Lower lobe of right lung (tissue), 2 donors: ENCODE measurements at places on chromosomes 6 and 20. TPM values are rescaled to one million over a fixed set of nuclear protein-coding genes. Genes with fewer than 3 reads are reported as not detected.

GRCh38 chr6:92667843-92668242, 751.5 kb downstream of the EPHA7 start:
- H3K4me1 ChIP-seq, result no peaks in the 10 kb centered on the region
- no peaks in the 10 kb centered on the region for H3K27me3 ChIP-seq
- no peak for DNase-seq
- no peak overlapping the region for H3K4me3 ChIP-seq
- no peaks in the 10 kb centered on the region for H3K36me3 ChIP-seq
- no peak overlapping the region for H3K27ac ChIP-seq

The RSPO3 gene
- total RNA-seq, result 8.0 TPM

GRCh38 chr6:6277413-6277812, 43.0 kb downstream of the F13A1 start:
- no peaks in the 10 kb centered on the region for H3K4me1 ChIP-seq
- H3K27me3 ChIP-seq, result no peaks in the 10 kb centered on the region
- H3K36me3 ChIP-seq, result no peaks in the 10 kb centered on the region

DNA sequence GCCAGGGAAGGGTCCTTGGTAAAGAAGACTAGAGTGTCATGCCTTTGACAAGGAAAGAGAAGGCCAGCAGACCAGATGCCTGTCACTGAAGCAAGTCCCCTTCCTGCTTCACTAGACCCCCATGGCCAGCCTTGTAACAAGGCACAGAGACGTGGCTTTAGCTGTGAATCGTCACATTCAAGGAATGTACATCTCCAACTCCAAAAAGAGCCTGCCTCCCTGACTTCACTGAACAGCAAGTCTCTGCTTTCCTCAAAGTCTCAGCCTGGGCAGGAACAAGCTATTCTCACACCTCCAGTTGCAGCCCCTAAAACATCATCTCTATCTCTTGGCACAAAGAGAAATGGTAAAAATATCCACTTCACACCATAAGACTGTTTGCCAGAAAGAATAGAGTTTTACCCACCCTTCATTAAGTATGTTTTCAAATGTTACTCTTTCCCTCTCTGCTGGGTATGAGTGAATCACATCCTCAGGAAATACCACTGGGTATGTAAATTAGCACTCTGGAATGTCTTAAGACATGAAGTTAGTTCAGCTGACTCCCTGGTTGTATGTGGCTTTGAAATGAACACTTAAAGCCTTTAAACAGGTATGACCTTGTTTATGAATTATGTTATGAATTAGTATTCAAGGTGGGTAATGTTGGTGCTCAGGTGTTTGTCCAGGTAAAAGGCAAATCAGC, 46.4 kb upstream of the NT5E start:
- no peak overlapping the region for H3K4me3 ChIP-seq
- H3K27ac ChIP-seq, result peak overlapping the region; percentile 48
- H3K4me1 ChIP-seq, result peaks cover 12% of the 10 kb centered on the region
- H3K36me3 ChIP-seq, result no peaks in the 10 kb centered on the region
- no peaks in the 10 kb centered on the region for H3K27me3 ChIP-seq

GRCh38 chr20:61328911-61329558, 77.0 kb downstream of the CDH4 start:
- H3K4me1 ChIP-seq, result no peaks in the 10 kb centered on the region
- H3K27me3 ChIP-seq, result no peaks in the 10 kb centered on the region
- H3K36me3 ChIP-seq, result no peaks in the 10 kb centered on the region
- H3K27ac ChIP-seq, result no peak overlapping the region

DNA sequence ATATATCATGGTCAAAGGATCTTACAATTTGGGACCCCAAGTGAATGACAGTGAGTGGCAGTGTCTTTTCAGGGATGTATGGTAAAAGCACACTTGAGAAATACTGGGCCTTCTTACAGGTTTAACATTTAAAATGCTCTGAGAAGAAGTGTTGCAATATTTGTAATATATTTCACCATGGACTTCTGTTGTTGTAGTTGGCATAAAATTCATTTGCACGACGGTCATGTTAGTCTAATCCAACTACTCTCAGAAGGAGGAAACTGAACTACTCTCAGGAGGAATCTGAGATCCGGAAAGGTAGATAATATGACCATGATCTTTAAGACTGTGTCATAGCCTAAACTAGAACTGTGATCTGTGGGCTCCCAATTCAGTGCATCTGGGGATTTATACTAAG, 700.1 kb downstream of the HDGFL1 start:
- DNase-seq, result no peak
- no peaks in the 10 kb centered on the region for H3K4me1 ChIP-seq
- H3K4me3 ChIP-seq, result no peak overlapping the region
- H3K36me3 ChIP-seq, result no peaks in the 10 kb centered on the region

The CD40 gene
- total RNA-seq, result 35.7 TPM

DNA sequence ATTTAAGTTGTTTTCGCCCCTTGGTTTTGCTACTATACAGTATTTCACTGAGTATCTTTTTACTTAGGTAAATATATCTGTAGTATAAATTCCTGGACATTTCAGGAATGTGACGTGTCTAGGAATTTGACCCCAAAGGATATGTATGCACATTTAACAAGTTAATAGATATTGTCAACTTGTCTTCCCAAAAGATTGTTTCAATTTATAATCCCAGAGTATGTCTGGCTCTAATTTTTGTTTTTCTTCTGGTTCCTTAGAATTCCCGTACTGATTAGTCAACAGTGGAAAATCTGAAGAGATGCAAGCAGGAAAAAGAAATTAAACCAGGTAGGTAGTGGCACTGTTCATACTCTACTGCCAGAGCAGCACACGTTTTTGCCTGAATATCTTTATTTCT, 7.2 kb downstream of the PKIG start:
- H3K27ac ChIP-seq, result no peak overlapping the region
- no peaks in the 10 kb centered on the region for H3K27me3 ChIP-seq
- DNase-seq, result no peak
- peaks cover 42% of the 10 kb centered on the region for H3K4me1 ChIP-seq

DNA sequence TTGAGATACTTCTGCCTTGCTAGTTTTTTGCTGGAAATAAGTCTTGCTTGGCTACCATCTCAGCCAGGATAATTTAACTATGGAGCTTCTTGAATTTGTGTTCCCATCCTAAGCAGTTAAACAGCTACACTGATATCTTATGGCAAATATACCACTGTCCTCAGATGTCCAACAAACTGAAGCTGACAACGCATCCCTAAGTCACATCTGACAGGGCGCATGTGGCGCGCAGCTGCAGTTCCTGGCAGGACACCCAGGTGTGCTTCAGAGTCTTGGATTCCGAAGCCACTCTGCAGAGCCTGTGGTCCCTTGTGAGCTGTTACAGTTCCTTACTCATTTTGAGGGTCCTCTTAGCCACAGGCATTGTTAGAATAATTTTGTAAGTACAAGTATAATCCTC, 127.9 kb downstream of the WDR27 start:
- no peaks in the 10 kb centered on the region for H3K27me3 ChIP-seq
- H3K36me3 ChIP-seq, result no peaks in the 10 kb centered on the region
- H3K4me3 ChIP-seq, result no peak overlapping the region
- DNase-seq, result no peak
- no peak overlapping the region for H3K27ac ChIP-seq

The PACRG gene
- total RNA-seq, result 5.5 TPM

- peaks cover 6% of the 10 kb centered on the region for H3K4me1 ChIP-seq
- no peak for DNase-seq
- H3K4me3 ChIP-seq, result peak overlapping the region; percentile 13
These were observed 108.7 kb downstream of the GPX5 start for GRCh38 chr6:28634411-28634760.

The RBBP8NL gene
- 2.0 TPM for total RNA-seq

The TFAP2D gene
- total RNA-seq, result not detected

DNA sequence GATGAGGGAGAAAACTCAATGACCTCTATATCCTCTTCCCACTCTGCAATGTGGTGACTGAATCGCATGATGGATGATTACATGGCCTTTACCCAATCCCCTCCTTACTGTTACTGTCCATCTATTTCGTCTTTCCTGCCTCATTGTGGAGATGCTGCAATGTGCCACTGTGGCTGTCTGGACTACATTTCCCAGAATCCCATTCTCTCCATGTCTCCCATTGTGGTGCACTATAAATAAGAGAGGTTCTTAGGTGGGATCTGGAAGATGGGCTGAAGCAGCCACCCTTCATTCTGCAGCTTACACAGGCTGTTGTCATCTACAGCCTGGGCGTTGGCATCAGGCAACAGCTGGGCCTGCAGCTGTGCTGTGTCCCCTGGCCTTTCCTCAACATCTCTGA, 233.6 kb downstream of the PRKN start:
- DNase-seq, result no peak
- H3K27ac ChIP-seq, result no peak overlapping the region
- H3K36me3 ChIP-seq, result no peaks in the 10 kb centered on the region
- H3K4me3 ChIP-seq, result no peak overlapping the region

- H3K27ac ChIP-seq, result no peak overlapping the region
- peaks cover 14% of the 10 kb centered on the region for H3K36me3 ChIP-seq
- no peak for DNase-seq
- H3K4me3 ChIP-seq, result no peak overlapping the region
- peaks cover 35% of the 10 kb centered on the region for H3K4me1 ChIP-seq
- H3K27me3 ChIP-seq, result no peaks in the 10 kb centered on the region
These were observed 324.9 kb downstream of the ZFAND3 start for GRCh38 chr6:38144365-38144945.

DNA sequence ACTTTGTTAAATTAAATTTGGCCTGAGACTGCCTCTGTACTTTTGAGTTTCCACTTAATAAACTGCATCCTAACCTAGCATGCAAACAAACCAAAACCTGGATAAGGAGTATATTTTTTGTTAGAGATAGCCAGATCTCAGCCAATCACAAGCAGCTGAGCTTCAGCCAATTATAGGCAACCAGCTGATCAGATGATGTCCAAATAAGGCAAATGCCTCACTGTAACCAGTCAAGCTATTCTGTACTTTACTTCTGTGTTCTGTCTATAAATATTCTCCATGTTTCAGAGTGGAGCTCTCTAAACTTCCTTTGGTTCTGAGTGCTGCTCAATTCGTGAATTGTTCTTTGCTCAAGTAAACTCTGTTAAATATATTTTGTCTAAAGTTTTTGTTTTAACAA, 194.6 kb upstream of the RGS17 start:
- no peaks in the 10 kb centered on the region for H3K27me3 ChIP-seq
- H3K36me3 ChIP-seq, result no peaks in the 10 kb centered on the region
- DNase-seq, result no peak
- H3K27ac ChIP-seq, result no peak overlapping the region
- H3K4me3 ChIP-seq, result no peak overlapping the region

- H3K4me1 ChIP-seq, result no peaks in the 10 kb centered on the region
- peaks cover 10% of the 10 kb centered on the region for H3K27me3 ChIP-seq
- no peaks in the 10 kb centered on the region for H3K36me3 ChIP-seq
- no peak overlapping the region for H3K4me3 ChIP-seq
- H3K27ac ChIP-seq, result no peak overlapping the region
These were observed 45.9 kb upstream of the TGM3 start for GRCh38 chr20:2249935-2250334.

DNA sequence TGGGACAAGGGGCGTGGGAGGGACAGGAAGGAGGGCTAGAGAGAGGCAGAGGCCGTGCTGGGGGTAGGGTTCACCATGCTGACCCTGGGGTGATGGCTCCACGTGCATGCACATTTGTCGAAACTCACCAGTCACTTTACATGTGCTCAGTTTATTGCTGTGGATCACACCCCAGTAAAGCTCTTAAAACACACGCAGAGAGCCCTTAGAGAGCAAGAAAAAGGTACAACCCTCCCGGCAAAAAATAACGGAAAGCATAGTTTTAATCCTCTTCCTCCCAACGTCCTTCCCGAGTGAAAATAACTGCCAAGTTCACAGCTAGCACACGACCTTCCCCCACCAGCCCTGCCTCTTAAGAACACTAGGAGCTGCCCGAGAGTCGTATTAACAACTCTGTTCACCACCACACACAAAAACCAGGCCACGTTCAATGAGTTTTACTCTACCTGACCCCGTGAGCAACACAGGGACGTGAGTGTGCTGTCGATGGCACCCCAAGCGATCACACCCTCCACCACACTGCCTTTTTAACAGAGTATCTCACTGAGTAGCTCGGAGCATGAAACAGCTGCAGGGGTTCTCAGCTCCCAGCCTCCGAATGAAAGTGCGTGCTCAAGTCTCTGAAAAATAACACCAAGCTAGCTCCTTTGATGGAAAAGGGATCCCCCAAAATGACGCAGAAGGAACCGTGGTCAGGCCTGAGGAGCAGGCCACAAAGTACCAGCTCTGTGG, 39.7 kb downstream of the TAF4 start:
- peaks cover 22% of the 10 kb centered on the region for H3K4me1 ChIP-seq
- no peaks in the 10 kb centered on the region for H3K36me3 ChIP-seq
- H3K4me3 ChIP-seq, result no peak overlapping the region

GRCh38 chr6:73664701-73665100, 10.9 kb upstream of the SLC17A5 start:
- H3K4me1 ChIP-seq, result no peaks in the 10 kb centered on the region
- no peaks in the 10 kb centered on the region for H3K27me3 ChIP-seq
- H3K4me3 ChIP-seq, result no peak overlapping the region

- peak overlapping the region; percentile 78 for H3K27ac ChIP-seq
- H3K27me3 ChIP-seq, result peaks cover 28% of the 10 kb centered on the region
- H3K36me3 ChIP-seq, result no peaks in the 10 kb centered on the region
- H3K4me3 ChIP-seq, result peak overlapping the region; percentile 47
- H3K4me1 ChIP-seq, result no peaks in the 10 kb centered on the region
- DNase-seq, result peak; percentile 82
These were observed 26.0 kb downstream of the GPX6 start for GRCh38 chr6:28489366-28490204.

The HDGFL1 gene
- total RNA-seq, result not detected
